Kidney epithelial cell (primary cell): ENCODE measurements at places on chromosomes 3 and 15. TPM values are rescaled to one million over a fixed set of nuclear protein-coding genes. Genes with fewer than 3 reads are reported as not detected.

The IL16 gene
- not detected in 2 replicates for total RNA-seq

The RNF13 gene
- 34.6 and 43.4 TPM in 2 replicates for total RNA-seq

The FSD2 gene
- 0.13 TPM in 1 of 2 replicates, not detected in the other for total RNA-seq

The CALML4 gene
- total RNA-seq, result 2.4 and 5.3 TPM in 2 replicates

The EIF2A gene
- total RNA-seq, result 136 and 149 TPM in 2 replicates

The AP3B2 gene
- total RNA-seq, result 0.54 and 0.75 TPM in 2 replicates

GRCh38 chr3:24831221-24831620 is 336.6 kb upstream of the THRB start:
- no peak for DNase-seq

DNA sequence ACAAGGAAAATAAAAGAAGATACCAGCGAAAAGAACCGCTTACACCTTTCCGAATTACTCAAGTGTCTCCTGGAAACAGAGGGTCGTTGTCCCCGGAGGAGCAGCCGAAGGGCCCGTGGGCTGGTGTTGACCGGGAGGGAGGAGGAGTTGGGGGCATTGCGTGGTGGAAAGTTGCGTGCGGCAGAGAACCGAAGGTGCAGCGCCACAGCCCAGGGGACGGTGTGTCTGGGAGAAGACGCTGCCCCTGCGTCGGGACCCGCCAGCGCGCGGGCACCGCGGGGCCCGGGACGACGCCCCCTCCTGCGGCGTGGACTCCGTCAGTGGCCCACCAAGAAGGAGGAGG is 325 bp downstream of the ALCAM start:
- no peak for DNase-seq

GRCh38 chr15:29690765-29691475 is 131.3 kb downstream of the TJP1 start:
- DNase-seq, result no peak

GRCh38 chr3:53888232-53888631 is 3.4 kb downstream of the SELENOK start:
- no peak for DNase-seq

DNA sequence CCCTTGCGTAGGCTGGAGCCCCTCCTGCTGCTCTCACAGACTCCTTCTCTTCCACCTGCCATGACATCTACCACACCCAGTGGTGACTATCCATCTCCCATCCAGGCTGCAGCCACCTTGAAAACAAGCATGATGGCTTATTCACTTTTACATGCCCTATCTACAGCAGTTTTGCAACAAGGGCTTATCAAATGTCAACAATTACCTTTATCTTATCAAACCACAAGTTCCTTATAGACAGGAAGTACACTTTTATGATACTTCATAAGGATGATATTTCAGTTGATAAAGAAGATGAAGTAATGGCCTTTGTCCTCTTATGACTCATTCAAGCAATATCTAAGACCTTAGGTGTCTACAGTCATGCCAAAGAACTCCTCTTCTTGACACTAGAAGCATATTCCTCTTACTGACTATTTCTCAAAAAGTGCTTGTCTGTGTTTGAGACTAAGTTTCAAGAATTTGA is 125.3 kb upstream of the SPRED1 start:
- no peak for DNase-seq

DNA sequence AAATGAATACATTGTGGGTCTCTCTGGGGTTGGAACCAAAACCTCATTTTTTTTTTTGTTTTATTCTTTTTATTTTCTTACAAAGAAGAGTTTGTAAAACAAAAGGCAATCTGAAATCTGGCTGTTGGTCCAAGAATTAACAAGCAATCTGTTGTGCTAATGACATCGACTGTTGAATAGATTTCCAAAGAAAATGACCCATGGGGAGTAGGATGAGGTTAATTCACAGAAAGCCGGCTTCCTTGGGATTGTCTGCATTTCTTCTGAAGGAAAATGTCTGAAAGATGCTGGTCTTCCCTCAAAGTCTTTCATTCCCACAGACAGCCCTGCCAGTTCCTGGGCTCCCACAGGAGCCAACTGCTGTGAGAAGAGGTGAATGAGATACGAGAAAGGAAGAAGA is 92.9 kb downstream of the LRRC3B start:
- DNase-seq, result no peak

DNA sequence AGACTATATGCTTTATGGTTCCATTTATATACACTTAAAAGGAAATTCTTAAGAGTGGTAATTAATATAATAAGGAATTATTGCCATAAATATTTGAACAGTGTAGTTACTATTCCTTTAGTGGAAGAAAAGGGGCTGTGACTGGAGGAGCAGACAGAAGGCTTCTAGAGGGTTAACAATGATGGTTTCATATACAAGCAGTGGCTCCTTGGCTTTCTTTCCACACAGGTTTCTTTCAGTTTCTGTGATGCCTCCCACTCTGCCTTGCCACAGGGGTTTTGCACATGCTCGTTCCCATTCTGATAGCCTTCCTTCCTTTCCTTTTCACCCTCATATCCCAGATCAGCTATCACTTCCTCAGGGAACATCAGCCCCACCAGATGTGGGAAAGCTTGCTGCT is 108.8 kb upstream of the LYSMD4 start:
- no peak for DNase-seq

- no peak for DNase-seq
Observed at GRCh38 chr15:70358871-70359647, 261.3 kb upstream of the TLE3 start.

GRCh38 chr3:43533009-43533408 is 88.8 kb downstream of the ANO10 start:
- no peak for DNase-seq

DNA sequence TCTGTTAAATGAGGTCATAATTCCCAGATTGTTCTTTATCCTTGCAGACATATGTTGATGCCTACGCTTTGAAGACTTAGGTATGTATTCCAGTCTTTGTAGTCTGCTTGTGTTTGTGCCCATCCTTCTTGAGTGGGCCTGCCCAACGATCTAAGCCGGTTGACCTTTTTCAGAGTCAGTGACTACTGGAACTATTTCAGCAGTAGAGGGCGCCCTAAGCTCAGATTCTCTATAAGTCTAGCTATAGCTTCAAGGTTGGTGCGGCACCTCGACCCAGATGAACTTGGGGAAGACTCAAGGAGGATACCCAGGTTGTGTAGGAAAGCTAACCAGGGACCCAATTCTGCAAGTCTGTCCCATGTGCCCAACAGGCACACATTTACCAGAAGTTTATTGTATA is 228.8 kb upstream of the PPP2R3A start:
- DNase-seq, result no peak

DNA sequence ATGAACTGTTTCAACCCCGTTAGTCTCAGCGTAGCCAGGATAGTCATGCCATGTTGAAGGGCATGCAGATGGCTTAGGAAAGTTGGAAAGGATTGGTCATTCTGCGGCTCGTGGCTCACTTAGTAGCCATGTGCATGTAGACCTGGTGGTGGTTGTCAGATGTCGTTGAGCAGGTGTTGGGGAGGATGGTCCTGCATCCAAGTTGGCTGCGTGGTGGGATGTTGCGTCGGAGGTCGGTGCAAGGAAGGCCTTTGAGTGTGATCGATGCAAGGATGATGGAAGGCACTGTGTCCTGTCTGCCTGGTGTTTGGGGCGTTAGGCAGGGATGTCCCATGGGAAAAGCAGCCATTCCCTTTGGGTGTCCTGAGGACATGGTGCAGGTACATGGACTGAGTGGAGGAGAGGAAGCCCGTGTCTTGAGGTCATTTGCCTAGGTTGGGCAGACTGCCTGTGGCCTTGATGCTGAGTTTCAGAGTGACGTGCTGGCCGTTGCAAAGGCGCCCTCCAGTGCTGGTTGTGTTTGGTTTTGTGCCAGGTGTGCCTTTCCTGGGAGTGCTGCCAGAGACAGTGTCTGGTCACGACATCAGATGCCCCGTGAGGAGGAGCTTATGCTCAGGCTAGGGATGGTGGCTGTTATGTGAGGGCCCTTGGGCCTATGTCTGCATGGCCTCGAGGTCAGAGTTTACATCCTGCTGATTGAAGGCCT is 103.4 kb downstream of the SNRPN start:
- no peak for DNase-seq

- DNase-seq, result no peak
Observed at GRCh38 chr3:82509106-82509842, 747.8 kb upstream of the GBE1 start.

DNA sequence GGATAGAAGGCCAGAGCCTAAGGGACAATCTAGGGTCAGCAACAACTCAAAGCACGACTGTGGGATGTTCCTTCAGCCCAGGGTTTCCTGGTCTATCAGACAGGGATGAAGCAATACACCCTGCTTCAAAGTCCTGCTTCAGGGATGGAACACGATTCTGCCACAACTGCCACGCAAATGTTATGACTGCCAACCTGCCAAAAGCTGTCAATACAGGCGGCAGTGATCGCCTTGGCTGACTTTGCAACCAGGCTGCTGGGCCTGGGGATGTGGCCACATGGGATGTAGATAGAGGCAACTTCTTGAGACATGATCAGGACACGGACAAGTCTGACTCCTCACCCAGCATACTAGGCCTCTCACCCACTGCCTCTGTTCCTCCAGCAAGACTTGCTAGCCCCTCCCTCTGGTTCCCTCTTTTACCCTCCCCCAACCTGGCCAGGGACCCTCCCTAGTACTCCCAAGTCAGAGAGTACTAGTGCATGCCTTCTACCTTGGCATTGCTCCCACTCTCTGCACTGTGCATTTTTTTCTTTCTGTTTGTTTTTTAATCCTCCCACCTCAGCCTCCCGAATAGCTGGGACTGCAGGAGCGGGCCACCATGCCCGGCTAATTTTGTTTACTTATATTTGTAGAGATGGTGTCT is 7.6 kb downstream of the CCDC12 start:
- DNase-seq, result no peak

- DNase-seq, result no peak
Observed at GRCh38 chr3:134356411-134357040, 17.7 kb downstream of the AMOTL2 start.

DNA sequence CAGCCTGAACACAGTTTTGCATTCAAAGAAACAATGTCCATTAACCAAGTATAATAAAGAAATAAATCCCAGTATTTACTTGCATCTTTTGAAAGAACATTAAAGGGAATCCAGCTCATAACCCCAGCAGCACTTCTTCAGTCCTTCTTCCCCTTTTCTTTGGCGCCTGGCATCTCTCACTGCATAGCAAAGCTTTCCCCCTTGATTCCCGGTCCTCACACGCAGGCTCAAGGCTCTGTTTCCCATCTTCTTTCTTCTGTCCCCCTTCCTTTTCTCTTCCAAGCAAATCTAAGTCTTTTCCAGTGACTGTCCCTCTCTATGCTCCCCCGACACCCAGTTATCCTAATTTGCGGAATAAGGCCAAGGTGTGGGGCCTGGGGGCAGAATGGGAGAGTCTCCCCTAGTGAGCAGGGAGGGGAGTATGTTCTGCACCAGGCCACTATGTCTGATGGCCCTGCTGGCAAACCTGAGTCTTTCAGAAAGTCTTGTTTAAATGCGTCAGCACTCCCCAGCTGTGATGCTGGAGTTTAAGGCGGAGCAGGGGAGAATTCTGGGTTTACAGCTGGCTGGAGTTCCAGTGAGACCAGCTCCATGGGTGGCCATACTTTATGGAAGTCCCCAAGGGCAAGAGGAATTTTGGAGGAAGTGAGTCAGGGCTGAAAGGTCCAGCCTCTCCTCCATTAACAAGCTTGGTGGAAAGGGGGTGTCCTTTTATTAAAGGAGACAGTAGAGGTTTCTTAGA is 42.1 kb downstream of the GOLGA6A start:
- DNase-seq, result peak; percentile 31

DNA sequence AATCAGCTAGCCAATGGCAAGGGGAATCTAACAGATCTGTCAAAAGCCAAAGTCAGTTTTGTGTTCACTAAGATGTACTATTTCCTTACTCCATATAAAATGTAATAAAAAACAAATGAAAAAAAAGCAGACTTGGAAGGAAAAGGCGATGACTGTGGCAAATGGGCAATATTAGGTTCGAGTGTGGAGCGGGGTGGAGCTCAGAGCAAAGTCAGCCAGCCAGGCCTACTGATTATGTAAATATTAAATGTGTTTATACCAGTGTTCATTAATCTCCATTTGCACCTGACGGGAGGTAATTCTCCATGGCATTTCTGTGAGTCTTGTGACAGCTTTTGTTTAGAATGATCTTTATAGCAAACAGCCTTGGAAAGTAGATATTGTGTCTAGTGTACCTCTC is 96.2 kb upstream of the KCNMB2 start:
- DNase-seq, result no peak

DNA sequence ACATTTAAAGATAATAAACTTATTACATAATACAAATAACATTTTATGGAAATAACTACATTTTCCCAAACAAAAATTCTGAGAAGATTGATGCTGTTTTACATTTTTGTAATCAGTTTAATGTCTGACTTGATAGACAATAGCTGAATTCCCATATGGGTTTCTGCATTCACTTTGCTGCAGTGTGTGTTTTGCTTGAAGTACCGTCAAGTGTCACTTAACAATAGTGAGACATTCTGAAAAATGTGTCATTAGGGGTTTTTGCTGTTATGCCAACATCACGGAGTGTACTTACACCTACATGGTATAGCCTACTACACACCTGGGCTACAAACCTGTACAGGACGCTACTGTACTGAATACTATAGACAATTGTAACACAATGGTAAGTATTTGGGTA is 57.5 kb downstream of the USF3 start:
- no peak for DNase-seq

DNA sequence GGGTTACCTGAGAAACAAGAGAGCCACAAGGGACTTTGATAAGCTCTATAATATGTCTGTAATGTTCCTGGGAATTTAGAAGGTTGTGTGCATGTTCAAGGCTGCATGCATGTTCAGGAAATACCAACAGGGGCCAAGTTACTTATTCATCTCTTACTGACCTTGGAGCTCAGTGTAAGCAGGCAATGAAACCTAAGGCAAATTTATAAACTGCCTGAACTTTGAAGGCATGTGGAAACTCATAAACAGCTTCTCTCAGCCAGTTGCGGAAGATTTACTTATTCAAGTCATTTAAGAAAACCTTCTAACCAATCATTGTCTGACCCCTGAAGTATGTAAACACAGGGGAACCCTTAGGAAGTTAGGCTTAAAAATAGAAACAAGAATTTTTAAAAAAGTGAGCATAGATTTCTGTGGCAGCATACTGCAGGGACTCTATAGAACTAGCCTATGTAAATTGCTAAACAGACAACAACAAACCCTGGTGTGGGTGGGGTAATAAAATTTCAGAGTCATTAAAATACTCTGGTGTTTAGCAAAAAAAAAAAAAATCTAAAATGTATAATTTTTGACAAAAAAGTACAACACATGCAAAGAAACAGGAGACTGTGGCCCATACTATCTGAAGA is 57.2 kb downstream of the SLC15A2 start:
- no peak for DNase-seq

DNA sequence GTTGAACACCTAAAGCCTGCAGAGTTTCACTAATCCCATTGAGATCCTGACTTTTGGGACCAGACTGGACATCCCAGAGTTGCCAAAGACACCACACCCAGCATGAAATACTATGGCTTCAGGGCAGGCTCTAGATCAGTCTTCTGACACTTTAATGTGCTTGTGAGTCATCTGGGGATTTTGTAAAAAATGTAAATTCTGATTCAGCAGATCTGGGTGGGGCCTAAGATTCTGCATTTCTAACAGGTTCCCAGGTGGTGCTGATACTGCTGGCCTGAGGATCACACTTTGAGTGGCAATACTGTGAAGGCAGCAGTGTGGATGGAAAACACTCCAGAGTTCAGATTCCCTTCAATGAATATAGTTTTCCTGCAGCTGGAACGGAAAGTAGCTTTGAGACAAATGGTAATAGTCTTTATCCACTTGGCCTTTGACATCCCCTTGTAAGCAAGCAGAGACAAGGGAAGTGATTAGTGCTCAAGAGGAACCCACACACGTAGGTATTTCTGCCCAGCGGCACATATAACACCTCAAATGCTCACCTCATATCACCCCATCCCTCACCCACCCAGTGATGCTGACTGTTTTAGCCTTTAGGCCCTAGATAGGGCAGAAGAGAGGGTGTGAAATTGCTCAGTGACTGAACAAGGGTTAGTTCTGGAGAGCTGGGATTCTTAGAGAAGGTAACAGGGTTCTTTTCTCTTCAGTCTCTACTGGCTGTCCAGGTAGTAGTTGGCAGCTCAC is 51.5 kb upstream of the GSK3B start:
- DNase-seq, result no peak
